IMR-90 (cell line): ENCODE measurements at places on chromosomes 13 and 19.

- peak; percentile 98 for DNase-seq
- H3K27me3 ChIP-seq = no peaks in the 10 kb centered on the region
- H3K4me1 ChIP-seq = peaks cover 25% of the 10 kb centered on the region
- H3K36me3 ChIP-seq = no peaks in the 10 kb centered on the region
Measured at GRCh38 chr13:112722433-112723263, 32.8 kb downstream of the ATP11A start.

DNA sequence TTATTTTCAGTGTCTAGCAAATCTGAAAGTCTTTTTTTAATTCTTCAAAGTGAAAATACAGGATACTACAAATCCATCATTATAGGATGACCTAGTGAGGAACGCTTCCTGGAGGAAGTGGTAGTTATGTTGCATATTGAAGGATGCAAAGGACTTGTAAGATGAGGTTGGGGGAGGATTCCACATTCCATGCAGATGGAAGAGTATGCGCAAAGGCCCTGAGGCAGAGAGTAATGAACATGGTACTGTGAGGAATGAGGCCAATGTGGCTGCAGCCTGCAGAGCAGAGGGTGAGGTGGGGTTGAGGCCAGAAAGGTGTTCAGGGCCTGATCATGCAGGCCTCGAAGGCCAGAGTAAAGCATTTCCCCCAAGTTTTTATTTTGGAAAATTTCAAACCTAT is 202.8 kb downstream of the MTUS2 start:
- H3K27me3 ChIP-seq = no peaks in the 10 kb centered on the region
- H3K4me1 ChIP-seq = no peaks in the 10 kb centered on the region
- no peak overlapping the region for H3K27ac ChIP-seq
- H3K36me3 ChIP-seq = no peaks in the 10 kb centered on the region
- H3K4me3 ChIP-seq = no peak overlapping the region

DNA sequence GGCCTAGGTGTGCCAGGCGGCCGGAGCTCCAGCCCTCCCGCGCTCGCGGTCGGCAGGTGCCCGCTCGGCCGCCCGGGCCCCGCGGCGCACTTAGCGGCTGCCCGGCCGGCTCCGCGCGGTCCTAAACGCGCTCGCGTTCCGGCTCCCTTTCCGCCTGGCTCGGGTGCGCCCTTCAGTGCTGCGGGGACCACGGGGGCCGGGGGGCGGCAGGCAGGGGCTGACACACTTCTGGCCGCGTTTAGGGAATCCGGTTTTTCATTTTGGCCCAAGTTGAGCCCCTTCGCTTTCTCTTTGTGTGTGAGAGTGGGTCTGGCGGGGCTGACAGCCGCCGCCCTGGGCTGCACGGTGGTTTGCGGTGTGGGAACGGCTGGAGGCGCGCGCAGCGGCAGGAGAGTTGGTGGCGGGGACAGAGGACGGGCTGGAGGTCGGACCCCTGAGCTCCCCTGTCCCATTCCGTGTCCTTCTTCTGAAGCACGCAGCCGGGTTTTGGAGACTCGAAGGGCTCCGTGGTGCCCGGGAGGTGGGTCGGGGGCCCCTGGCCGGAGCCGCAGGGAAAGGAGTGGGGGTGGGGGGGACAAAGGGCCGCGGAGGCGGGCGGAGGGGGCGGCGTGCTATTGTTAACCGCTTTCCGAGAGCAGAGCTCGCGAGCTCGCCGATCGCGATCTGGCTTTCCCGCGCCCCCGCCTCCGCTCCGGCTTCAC is 3.1 kb downstream of the FGF9 start:
- peak overlapping the region; percentile 51 for H3K4me3 ChIP-seq
- peak; percentile 36 for DNase-seq
- H3K4me1 ChIP-seq = peaks cover 5% of the 10 kb centered on the region; the same call in 1 of the 2 replicates
- H3K36me3 ChIP-seq = no peaks in the 10 kb centered on the region

- no peak overlapping the region for H3K27ac ChIP-seq
- no peaks in the 10 kb centered on the region for H3K36me3 ChIP-seq
- no peak for DNase-seq
- H3K27me3 ChIP-seq = no peaks in the 10 kb centered on the region
- H3K4me3 ChIP-seq = no peak overlapping the region
Measured at GRCh38 chr19:19750842-19751790, 18.2 kb upstream of the ZNF14 start.
